ENCODE measurements at places on chromosomes 11 and 22.

GRCh38 chr11:57751176-57751575 is 443 bp downstream of the BTBD18 start:
- DNase-seq: no peak

DNA sequence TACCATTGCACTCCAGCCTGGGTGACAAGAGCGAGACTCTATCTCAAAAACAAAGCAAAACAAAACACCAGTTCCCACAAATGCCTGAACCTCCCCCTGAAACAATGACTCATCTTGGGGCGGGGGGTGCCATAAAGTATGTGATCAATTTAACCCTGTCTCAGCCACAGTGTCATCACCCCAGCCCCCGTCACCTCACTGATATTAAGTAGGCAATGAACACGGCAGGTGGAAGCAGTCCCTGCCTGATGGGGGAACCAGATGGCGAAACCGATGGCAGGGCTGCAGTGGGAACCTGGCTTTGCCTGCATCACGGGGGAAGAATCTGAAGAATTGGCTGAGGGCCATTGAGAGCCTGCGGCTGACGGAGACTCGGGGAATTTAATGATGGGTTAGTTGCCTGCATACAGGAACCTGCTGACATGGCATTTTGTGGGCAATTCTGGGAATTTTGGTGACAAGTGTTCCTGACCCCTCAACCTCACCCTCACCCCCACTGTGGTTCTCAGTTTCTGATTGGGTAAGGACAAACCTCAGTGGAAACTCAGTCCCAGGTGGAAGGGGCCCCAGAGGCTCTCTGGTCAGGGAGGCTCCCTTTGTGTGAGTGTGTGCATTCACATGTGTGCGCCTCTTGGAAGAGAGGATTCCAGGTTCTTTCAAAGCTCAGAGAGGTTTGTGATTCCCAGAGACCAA is 39.1 kb upstream of the SHISAL1 start:
- peak; percentile 91 for DNase-seq

DNA sequence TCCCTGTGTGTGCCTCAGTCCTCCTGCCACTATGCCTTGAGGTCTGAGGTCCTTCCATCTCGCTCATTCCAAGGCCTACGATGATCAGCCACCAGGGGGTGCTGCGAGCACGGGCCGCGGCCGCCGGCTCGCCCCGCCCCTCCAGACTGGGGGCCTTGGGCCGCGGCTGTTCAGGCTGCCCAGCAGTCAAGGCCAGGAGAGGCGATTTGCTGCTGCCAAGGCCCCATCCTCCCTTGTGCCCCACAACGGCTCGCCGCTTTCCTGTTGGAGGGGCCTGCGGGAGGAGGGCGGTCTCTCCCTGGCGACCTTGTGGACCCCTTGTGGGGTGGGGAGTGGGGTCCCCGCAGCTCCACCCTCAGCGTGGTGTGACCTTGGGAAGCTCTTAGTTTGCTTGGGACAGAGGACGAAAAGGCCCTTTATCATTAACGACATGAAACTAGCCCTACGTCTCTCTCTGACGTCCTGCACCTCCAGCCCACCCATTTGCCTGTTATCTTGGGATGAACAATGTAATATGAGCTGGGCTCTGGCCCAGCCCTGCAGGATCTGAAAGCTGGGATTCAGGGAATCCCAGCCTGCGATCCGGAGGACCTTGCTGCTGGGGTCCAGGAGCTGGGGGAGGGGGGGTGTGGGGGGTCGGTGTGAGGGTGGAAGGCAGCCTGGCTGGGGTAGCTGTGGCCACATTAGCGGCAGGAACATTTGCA is 5.3 kb upstream of the GALR3 start:
- DNase-seq: peak; percentile 76

GRCh38 chr11:8122173-8122764 is 41.3 kb downstream of the TUB start:
- DNase-seq: no peak

DNA sequence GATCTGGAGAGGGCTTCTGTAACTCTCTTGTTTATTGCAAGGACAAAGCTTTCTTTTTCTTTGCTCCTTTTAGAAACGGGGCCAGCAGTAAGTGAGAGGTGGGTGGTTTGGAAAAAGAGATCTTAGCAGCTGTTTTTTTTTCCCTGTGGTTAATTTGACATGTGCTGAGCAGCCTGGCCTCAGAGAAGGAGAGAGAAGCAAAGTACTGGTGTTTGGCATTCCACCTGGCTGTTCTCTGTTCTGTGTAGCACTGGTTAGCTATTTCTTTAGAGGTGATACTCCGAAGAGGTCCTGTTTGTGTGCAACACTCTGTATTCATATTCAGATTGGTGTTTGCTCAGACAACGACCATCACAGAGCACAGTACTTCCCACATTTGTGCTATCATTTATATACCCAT is 80.8 kb upstream of the SORL1-AS1 start:
- no peak for DNase-seq

- peak; percentile 81 for DNase-seq
Measured at GRCh38 chr11:127074151-127074761, 73.7 kb upstream of the KIRREL3 start.

DNA sequence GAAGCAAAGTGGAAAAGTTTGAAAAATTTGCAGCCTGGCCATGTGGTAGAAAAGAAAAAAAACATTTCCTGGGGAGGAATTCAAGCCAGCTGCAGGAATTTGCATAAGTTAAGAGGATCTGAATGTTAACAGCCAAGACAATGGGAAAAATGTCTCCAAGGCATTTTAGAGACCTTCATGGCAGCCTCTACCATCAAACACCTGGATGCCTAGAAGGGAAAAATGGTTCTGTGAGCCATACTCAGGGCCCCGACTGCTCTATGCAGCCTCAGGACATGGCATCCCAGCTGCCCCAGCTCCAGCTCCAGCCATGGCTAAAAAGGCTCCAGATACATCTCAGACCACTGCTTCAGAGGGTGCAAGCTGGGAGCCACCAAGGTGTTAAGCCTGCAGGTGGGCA is 149.1 kb upstream of the SOX6 start:
- no peak for DNase-seq

DNA sequence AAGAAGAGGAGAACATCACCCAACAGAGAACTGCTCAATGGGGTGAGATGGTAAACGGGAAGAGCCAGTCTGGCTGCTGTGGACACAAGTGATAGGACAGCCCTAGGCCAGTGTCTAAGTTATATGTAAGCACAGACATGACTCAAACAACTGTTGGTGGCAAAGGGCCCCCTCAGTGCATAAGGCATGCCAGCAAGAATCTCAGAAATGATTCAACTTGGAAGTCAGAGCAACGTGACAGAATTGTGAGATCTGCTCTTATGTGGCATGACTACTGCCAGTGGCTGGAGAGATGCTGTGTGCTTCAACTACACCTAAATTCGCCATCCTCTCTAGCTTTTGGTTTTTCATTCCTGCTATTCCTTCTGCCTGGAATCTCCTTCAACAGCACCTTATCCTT is 7.4 kb downstream of the SLN start:
- DNase-seq: peak; percentile 75

GRCh38 chr11:112320668-112321067 is 60.0 kb upstream of the PLET1 start:
- peak; percentile 91 for DNase-seq

- no peak for DNase-seq
Measured at GRCh38 chr11:34379539-34379938, 21.7 kb upstream of the ABTB2 start.

DNA sequence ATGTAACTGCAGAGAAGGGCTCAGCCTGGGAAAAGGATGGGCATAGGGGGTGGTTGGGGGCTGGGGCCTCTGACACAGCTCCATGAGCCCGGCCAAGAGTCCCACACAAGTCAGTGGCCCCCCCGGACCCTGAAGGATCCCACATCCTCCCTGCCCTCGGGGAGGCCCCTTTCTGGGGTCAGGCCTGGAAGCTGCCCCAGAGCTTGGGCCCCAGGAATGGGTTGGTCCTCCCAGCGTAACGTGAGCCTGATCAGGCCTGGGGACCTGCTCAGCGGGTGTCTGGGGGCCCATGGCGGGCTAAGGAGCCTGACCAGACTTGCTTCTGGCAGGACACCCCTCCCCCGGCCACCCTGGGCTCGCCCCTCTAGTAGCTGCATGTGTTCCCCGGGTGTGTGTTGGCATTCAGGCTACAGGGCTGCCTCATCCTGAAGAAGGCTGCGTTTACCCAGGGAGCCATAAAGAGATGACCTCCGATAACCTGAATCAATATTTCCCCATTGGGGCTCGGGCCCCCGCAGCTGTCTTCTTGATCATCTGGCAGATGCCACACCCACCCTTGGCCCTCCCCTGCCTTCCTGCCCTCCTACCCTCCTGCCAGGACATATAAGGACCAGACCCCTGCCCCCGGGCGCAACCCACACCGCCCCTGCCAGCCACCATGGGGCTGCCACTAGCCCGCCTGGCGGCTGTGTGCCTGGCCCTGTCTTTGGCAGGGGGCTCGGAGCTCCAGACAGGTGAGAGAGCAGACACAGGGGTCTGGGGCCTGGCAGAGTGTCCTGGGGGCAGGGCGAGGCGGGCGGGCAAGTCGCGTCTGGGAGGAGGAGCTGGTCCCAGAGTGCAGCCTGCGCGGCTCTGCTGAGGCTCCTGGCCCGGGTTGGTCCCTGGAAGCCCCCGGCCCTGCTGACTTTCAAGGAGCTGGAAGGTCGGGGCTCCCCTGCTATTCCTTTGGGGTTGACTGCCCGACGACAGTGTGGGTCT is at the start of gene MUC2:
TSS of gene MUC2 (plus strand) at position 631 of the 978 bp plus-strand sequence.
- no peak for DNase-seq

DNA sequence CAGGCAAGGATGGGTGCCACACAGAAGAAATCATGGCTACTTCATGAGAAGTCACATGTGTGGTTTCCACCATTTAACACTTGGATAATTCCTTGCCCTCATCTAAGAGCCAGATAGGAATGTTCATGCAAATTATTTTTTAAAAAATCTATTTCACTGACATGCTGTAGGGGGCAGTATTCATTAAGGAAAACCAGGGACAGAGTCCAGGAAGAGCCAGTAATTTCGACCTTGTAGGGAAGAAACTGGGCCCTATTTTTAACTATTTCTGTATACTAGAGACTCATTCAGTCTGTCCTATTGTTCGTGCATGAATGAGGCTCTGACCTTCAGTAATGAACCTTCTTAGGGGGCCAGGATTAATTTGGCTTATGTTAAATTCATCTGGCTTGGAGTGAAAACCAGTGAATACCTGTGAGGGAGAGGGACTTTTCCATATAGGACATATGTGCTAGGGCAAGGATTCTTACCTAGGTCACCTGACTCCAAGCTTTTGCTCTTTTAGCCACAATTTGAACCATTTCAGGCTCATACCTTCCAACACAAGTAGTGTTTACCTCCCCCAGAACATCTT is 192.7 kb downstream of the NAV2 start:
- peak; percentile 70 for DNase-seq

GRCh38 chr11:37671321-37671720 is 1073.3 kb upstream of the RAG2 start:
- peak; percentile 79 for DNase-seq

GRCh38 chr11:119169282-119169719 is 776 bp downstream of the NLRX1 start:
- DNase-seq: peak; percentile 40

DNA sequence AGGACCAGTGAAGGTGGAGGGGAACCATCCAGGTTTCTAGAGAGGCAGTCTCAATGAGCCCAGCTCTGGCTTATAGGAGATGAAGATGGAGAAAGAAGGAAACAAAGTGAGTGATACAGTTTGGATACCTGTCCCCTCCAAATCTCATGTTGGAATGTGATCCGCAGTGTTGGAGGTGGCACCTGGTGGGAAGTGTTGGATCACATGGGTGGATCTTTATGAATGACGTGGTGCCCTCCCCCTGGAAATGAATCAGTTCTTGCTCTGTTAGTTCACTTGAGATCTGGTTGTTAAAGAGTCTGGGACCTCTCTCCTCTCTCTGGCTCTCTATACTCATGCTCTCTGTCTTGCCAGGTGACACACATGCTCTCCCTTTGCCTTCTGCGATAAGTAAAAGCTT is 393.1 kb upstream of the NARS2 start:
- no peak for DNase-seq

DNA sequence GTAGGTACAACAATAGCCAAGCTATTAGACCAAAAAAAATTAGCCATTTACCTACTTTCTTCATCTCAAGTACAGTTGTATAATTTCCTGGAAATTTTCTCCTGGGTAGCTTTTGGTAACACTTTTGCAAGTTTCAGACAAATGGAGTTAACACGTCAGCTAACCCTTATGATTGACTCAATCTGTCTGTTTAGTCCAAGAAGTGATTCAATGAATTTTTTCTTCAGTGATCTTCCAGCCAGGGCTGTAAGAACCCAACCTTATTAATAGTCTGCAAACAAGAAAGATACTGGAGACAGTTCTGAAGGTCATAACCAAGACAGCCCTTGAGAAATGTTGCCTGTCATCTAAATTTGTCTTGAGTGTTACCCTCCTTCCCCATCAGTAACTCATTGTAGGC is 30.1 kb upstream of the FIBIN start:
- DNase-seq: no peak
